ENCODE measurements at places on chromosomes 12 and 14.

DNA sequence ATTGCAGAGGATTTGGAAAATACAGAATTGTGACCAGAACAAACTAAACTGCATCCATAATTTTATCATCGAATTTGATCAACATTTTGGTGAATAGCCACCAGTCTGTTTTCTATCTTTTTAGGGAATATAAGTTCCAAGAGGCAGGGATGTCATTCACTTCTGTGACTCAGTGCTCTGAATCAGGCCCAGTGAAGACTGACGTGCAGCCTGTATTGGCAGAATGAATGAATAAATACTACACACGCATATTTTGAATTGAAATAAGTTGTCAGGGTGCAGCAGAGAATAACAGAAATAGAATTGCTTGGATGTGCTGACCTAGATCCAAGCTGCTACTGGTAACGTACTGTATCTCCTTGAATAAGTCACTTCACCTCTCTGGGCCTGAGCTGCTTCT is 1.3 kb upstream of the EMP1 start:
- DNase-seq = no peak

- DNase-seq = no peak
Measured at GRCh38 chr14:43438056-43438455, 1069.0 kb downstream of the FSCB start.

DNA sequence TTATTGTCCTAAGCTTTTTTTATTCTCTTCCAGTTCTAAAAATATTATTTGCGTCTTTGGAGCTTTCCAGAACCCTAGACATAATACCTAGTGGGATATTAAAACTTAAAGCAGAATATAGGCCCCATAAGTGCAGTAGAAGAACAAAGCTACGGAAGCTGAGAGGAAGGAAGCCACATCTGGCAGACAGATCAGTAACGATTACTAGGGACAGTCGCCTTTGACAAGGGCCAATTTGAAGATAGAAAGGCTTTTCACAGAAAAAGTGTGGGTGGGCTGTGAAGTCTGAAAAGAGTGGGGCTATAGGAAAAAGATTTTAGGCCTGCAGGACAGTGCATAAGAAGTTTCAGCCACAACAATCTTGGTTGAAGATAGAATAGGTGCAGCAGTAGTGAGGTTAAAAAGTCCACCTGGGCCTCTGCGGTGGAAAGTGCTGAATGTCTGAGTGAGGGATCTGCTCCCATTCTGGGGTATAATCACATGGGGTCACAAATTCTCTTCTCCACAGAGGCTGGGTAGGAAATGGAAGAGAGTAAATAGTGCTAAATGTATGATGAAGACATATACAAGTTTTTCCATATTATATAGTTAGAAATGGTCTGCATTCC is 114.5 kb downstream of the CMAS start:
- DNase-seq = no peak

GRCh38 chr12:117459229-117459628 is 97.8 kb upstream of the NOS1 start:
- DNase-seq = no peak

- DNase-seq = peak; percentile 47
Measured at GRCh38 chr14:99772371-99773283, 20.6 kb upstream of the EML1 start.

DNA sequence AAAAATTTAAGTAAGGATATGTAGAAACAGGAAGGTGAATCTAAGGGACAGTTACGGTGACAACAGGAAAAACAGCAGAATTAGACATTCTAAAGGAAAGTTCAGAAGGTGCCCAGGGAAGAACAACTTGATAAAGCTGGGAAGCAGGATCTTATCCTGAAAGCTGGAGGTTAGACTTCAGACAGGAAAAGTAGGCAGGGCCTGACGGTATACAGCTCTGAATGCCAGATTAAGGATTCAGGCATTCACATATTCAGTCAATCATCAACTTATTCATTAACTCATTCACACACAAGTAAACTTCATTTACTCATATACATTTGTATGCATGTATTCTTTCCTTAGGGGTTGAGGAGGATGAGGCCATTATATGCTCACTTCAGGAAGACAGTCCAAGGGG is 81.3 kb downstream of the RALGAPA1 start:
- no peak for DNase-seq

Measured in AG20443 (cell line).